ENCODE measurements at places on chromosomes 3 and 15.

DNA sequence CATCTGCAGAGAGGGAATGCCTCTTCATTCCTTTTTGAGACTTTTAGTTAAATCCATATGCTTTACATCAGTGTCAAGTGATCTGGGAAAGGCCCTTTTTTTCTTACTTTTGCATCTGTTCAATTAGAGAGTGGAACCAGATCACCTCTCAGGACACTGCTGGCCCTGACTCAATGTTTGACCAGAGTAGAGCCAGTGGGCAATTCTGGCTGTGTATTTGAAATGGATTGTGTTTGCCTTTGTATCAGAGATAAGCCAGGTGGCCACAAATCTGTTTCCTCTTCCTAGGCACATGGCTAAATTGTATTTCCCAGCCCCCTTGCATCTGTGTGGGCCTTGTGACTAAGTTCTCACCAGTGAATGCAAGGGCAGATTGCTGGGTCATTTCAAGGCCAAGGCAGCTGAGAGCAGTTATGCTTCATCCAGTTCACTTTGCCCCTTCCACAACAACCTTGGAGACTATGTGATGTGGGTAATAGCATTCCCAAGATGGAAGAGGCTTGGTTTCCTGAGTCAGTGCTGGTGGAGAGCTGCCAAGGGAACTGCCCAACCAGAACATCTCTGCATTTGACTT lies 75.6 kb upstream of the CACNA2D3 start:
- peak; percentile 5 for DNase-seq

GRCh38 chr15:87858651-87859050 lies 397.9 kb downstream of the NTRK3 start:
- DNase-seq, result no peak

DNA sequence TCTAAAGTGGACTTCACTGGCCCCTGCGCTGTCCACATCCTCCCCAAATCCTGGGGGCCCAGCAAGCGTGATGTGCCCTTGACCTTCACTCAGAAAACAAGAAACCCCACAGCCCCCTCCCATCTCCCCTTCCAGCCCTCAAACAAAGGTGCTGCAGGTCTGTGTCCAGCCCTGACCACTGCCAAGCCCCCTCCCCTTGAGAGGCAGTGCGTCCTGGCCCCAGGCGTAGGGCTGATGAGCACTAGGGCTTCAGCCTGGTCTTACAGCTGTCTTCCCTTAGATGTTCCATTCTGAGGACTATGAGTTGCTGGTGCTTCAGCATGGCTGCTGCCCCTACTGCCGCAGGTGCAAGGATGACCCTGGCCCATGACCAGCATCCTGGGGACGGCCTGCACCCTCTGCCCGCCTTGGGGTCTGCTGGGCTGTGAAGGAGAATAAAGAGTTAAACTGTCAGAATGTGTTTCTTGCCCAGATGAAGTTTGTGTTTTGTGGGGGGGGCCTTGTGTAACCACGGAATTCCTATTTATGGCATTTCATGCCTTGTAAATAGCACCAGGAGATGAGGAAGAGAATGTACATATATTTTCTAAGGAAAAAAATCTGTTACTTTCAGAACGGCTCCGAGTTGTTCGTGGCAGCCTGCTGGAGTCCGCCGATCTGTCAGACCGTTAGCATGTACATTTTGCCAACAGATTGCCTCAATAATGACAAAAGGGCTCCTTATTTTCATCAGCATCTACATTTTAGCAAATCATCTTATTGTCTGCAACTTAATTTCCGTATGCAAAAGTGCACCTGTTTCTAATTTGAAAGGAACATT lies 8.3 kb upstream of the RHO start:
- DNase-seq, result no peak

DNA sequence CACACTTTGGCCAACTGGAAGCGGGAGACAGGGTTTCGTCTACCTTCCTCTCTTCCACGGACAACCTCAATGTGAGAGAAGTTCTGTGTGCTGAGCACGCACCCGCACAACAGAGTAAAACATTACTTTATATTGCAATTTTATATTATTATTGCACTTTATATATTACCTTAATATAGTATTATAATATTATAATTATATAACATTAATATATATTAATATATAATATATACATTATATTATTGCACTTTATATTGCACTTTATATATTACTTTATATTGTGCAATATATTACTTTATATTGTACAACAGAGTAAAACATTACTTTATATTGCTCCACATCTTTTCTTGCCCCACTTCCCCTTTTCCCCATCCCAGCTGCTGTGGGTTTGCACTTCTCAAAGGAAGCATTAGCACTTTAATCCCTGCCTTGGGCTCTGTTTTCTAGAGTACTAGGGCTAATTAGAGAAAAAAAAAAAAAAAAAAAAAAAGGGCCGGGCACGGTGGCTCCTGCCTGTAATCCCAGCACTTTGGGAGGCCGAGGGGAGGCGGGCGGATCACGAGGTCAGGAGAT lies 76.4 kb upstream of the SLC4A7 start:
- no peak for DNase-seq

- DNase-seq, result peak; percentile 41
These were observed 9.5 kb upstream of the SEMA7A start for GRCh38 chr15:74443100-74443909.

DNA sequence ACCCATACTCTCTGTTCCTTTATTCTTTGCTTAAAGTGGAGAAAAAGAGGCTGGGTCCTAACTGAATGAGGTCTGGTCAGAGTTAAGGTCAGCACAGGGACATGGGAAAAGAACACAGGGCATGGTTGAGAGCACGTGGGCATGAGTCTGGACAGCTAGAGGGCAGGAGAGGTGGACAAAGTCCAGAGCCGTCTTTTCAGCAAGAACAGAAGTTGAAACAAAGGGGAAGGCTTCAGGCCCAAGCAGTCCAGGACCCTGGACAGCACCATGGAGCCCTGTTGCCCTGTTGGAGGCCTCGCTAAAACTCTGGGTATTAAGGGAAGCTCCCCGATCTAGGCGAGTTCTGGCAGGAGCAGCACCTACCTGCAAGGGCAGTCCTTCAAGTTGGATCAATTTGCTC lies 50.7 kb downstream of the XYLB start:
- peak; percentile 31 for DNase-seq

- peak; percentile 74 for DNase-seq
These were observed 10.2 kb upstream of the TMEM212 start for GRCh38 chr3:171832989-171833388.

GRCh38 chr15:41794081-41794480 lies 19.8 kb downstream of the MAPKBP1 start:
- DNase-seq, result peak; percentile 21

DNA sequence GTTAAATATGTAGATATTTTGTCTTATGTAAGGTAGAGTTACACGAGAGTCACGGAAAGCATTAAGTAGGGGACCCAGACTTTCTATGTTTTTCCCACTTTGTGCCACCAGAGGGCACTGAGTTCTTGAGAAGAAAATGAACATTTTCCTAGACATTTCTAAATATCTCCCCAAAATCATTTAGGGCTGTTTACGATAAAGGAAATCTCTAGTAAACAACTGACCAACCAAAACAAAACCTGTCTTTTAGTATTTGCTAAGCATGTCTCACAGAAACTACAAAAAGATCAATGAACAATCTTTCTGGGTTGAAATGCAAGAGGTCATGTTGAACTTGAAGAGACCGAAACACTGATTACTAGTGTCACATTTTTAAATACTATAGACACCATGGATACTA lies 16.1 kb downstream of the POU1F1 start:
- DNase-seq, result peak; percentile 50

- no peak for DNase-seq
These were observed 2.3 kb downstream of the RARB start for GRCh38 chr3:25430287-25430934.

DNA sequence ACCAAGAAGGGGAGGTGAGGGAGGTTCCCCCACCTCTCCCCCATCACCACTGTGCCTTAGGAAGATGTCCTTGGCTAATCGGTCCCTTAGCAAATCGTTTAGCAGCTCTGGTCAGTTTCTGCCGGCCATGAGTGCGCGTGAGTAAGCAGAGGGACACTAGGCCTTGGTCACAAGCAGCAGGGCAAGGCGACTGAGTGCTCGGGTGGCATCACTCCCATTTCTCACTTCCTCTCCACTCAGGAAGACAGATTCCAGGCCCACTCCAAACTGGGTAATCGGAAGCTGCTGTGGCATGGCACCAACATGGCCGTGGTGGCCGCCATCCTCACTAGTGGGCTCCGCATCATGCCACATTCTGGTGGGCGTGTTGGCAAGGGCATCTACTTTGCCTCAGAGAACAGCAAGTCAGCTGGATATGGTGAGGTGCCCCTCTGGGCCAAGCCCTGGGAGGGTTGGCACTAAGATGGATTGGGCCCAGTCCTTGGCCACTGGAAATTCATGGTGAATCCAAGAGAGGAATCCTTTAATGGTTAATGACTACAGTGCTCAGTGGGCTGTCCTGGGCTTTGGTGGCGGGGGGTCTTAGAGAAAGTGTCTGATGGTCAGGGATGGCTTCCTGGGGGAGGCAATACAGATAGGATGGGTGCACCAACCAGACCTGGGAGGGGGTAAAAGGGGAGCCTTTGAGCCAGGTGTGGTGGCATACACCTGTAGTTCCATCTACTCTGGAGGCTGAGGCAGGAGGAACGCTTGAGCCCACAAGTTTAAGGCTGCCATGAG lies 4.0 kb downstream of the PARP3 start:
- DNase-seq, result no peak

GRCh38 chr3:171760477-171760876 lies 49.8 kb downstream of the PLD1 start:
- DNase-seq, result no peak

DNA sequence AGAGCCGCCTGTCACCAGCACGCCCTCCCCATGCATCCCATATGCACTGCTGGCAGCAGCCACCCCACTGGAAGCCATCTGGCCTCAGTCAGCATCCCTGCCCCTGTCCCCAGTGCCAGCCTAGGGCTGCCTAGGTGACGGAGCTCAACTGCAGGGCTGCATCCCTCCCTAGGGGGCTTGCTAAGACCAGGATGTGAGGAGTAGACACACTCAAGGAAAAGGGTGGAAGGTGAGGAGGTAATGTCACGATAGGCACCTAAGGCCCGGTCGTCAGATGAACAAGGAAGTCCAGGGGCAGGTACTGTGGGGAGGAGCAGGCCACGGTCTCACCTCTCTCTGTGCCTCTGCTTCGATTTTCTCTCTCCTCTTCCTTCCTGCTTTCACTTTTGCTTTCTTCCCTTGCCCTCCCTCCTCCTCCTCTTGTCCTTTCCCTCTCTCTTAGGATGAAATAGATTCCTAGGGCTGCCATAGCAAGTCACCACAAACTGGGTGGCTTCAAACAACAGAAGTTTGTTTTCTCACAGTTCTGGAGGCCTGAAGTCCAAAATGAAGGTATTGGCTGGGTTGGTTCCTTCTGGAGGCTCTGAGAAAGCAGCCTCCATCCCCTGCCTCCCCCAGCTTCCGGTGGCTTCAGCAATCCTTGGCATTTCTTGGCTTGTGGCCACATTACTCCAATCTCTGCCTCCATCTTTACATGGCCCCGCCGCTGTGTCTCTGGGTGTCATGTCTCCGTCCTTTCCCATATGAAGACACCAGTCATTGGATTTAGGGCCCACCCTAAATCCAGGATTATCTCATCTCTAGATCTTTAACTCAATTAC lies 298.3 kb downstream of the SHQ1 start:
- no peak for DNase-seq

- DNase-seq, result peak; percentile 36
These were observed 379.3 kb downstream of the MAGI1 start for GRCh38 chr3:65659396-65659795.

GRCh38 chr15:71411538-71412482 lies 296.5 kb downstream of the THSD4 start:
- DNase-seq, result peak; percentile 17

DNA sequence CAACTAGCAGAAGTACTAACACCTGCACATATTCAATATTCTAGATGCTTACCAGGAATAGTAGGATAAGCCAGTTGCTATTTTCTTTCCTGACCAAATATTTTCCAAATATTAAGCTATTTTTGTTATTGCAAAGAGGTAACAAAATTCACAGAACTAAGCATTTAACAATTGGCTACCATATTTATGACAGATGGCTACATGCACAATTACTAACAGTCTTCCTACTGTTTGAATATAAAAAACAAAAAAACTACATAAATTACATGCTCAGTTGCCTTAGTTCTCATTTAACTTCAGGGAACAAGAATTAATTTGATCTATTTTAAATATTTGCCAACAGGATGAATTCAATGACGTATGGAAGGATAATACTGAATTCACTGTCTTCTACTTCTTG lies 36.2 kb downstream of the CFAP20DC start:
- DNase-seq, result no peak

DNA sequence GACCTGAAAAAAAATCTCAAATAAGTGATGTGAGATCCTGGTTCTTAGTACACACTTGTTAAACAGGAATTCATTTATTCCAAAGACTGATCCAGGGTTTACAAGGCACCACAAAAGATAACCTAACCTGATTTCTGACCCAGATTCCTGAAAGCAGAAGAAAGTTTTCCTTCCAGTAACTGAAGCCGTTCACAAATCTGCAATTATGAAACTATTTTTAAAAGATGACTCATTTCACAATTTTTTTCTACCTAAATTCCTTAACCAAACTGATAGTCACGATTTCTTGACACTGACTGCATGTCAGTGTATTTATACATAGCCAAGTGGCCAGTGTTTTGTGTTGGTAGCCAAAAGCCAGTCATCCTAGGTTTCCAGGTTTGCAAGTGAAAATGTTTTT lies 17.1 kb downstream of the SLC9A9 start:
- DNase-seq, result peak; percentile 61

GRCh38 chr3:116230431-116231020 lies 214.8 kb downstream of the LSAMP start:
- no peak for DNase-seq

GRCh38 chr15:66876731-66877476 lies 174.9 kb downstream of the SMAD6 start:
- DNase-seq, result no peak
